ENCODE measurements at places on chromosomes 6 and 20.

- DNase-seq = no peak
These were observed 335.0 kb upstream of the KCNQ5 start for GRCh38 chr6:72286911-72287311.

GRCh38 chr6:166500246-166500645 is 86.2 kb downstream of the RAMACL start:
- no peak for DNase-seq

DNA sequence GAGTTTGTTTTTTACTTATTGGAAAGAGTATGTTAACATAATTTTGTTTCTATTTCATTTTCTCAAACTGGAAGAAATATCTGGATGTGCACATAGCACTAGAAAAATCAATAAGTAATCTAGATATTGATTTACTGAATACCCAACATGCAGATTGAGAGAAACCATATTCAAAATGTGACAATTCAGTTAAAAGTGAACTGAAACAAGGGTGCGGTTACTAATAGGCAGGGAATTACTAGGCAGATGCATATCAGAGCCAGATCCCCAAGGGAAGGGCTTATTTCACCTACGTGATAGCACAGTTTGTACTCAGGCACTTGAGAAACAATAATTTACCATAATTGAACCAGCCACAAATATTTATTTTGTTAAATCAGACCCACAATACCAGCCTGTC is 493.1 kb upstream of the FLRT3 start:
- DNase-seq = peak; percentile 93

DNA sequence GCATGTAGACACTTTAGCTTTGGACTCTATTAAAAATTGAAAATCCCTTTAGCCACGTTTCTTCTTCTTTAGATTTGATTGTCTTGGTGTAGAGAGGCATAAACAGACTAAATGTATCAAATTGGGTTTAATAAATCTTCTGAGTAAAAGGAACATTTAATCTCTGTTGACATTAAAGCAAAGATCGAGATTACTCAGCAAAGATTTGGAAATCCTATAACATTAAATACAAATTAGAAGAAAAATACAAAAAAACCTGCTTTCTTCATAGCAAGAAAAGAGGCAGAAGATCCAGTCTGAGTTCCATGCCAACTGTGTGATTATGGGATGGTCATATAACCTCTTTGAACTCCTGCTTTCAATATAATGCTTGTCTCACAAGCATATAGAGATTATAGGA is 172.3 kb downstream of the GJA1 start:
- no peak for DNase-seq

DNA sequence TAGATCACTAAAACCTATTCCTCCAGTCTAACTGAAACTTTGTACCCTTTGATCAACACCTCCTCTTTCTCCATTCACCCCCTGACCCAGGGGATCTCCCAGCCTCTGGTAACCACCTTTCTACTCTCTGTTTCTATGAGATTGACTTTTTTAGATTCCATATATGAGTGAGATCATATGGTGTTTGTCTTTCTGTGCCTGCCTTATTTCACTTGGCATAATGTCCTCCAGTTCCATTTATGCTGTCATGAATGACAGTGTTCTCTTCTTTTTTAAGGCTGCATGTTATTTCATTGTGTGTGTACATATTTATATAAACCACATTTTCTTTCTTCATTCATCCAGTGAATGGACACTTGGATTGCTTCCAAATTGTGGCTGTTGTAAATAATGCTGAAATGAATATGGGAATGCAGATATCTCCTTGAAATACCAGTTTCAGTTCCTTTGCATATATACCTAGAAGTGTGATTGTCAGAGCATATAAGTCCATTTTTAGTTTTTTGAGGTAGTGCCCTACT is 57.7 kb downstream of the DHX35 start:
- peak; percentile 1 for DNase-seq

GRCh38 chr20:61896058-61896961 is 169.4 kb downstream of the TAF4 start:
- DNase-seq = peak; percentile 31
